Stimulated activated CD8-positive, alpha-beta memory T cell treated with anti-CD3 and anti-CD28 coated beads, Interleukin-2, amount 100 ng/mL, for 1 hour (primary cell): ENCODE measurements at places on chromosomes 7 and 10.

DNA sequence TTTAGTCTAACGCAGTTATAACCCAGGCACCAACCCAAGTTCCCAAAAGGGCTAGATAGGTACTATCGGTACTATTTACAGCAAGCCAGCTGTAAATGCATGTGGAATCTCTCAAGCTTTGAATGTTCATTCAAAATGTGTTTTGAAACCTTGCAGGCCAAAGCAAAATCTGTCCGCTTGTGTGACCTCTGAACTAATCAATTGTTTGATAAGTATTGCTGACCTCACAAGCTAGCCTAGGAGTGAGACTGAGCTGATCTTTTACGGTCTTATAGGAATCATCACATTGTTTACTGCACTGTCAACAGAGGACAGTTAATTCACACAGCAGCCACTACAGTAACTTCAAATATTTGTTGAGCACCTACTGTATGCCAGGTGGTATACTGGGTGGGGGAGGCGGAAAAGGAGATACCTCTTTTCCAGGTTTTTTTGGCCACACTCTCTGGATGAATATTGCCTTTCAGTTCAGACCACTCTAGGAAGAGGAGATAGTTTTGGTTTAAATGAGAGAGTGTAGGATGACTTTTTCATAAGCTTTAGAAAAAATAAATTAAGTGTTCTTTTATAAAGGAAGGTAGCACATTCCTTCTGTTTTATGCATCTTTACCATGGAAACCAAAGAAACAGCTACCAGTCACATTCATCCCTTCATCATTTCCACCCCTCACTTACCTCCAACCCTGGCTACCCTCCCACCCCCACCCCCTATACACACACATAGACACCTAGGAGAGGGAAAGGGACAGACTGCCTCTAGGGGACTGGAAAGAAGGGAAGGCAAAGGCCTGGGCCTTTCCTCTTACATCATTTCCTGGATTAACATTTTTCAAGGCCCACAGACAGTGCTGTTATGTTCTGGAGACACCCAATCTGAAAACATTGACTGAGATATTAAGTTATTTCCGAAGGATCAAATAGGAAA is 2.4 kb downstream of the PAPSS2 start:
- DNase-seq: no peak

DNA sequence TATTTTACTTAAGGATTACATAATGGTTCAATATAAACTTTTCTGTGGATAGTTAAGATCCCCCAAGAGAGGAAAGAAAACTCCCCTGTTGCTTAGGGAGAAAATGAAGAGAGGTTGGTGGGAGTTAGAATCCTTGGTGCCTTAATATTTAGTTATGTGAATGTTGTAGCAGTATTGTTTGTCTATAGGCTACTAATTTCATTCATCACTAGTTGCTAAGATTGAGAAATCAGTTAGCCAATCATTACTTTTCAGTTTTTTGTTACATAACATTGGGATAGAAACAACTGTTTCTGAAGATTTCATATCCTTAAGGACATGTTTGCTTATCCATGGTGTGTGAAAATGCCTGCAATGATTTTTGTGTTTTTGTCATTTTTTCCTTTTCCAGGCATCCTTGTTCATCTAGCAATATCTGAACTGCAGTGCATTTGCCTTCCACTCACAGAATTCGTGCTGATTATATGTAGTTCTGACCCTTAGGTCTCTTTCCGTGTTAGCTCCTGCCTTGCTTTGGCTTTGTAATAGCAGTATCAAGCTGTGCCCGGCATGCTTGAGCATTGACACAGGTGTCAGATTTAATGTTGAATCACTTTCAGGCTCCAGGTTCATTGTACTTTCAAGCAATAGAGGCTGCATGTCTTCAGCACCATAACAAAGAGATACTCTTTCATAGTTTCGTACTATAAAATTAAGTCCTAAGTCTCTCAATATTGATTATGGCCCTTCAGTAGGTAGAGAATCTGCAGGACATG is 85.0 kb downstream of the PODXL start:
- DNase-seq: no peak

- DNase-seq: no peak
Measured at GRCh38 chr10:119653209-119653608, 2.0 kb downstream of the BAG3 start.

DNA sequence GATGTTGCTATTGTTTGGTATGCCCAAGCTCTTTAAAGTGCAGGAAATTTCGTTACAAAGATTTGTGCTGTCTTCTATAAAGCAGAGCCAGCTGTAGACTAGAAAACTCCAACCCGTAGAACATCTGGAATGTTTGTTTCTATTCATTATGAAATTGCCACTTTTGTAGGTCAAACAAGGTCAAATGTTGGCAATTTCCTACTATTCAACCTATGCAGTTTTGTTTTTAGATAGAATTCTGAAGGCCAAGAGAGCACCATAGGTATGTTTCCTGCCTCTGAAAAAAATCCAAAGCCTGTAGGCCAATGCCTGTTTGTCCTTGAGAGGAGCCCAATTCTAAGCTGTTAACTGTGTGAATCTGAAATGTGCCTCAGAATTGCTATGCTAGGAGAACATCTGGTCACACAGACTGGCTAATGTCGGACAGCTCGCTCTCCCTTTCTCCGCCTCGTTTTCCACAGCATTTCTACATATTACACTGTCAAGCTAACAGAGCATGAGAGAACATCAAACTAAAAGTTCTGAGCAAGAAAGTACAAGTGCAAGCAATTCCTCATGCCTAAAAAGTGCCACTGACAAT is 267.2 kb upstream of the LRGUK start:
- DNase-seq: no peak
